ENCODE measurements at places on chromosomes 13 and 19.

DNA sequence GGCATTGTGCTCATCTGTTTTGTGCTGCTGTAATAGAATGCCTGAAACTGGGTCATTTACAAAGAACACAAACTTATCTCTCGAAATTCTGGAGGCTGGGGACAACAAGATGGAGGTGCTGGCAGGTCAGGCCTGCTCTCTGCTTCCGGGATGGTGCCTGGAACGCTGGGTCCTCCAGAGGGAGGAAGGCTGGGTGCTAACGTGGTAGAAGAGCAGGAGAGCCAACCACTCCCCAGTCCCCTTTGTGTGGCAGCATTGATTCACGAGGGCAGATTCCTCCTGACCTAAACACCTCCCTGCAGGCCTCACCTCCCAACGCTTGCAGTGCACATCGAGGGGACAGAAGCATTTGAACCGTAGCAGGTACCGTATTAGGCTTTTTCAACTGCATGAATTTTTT is 34.1 kb upstream of the TFDP1 start:
- DNase-seq = no peak

DNA sequence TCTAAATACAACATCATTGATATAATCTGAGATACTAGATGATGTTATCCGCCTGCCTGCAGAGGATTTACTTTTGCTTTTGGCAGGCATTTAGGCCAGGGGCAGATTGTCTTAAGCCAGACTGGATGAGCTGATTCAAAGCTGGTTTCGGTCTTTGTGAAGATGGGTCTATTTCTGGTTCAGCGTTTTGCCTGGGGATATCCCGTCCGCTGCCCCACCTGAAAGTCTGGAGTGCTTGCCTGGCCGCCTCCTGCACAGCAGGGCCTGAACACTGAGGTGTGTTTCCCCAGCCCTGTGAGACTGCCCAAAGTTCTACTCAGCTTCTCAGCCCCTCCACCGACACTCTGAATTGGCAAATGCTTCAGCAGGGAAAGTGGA is 149.7 kb downstream of the KATNAL1 start:
- no peak for DNase-seq

- peak; percentile 6 for DNase-seq
Observed at GRCh38 chr13:39263033-39263432, 224.8 kb downstream of the NHLRC3 start.

- DNase-seq = no peak
Observed at GRCh38 chr13:53135301-53135700, 106.7 kb downstream of the OLFM4 start.

GRCh38 chr13:66748712-66749111 is 481.4 kb downstream of the PCDH9 start:
- DNase-seq = no peak

- DNase-seq = no peak
Observed at GRCh38 chr13:102693776-102694175, 1.1 kb downstream of the METTL21C start.

DNA sequence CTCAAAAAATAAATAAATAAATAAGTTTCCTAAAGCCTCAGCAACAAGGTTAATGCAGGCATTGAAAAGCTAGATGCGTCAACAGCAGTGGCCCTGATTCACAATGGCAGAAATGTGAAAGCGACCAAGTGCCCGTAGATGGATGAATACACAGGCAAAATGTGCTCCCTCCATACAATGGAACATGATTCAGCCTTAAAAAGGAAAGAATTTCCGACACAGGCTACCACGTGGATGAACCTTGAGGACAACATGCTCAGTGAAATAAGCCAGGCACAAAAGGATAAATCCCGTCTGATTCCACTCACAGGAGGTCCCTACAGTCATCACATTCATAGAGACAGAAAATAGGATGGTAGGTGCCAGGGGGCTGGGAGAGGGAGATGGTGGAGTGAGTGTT is 31.7 kb downstream of the INSR start:
- no peak for DNase-seq

DNA sequence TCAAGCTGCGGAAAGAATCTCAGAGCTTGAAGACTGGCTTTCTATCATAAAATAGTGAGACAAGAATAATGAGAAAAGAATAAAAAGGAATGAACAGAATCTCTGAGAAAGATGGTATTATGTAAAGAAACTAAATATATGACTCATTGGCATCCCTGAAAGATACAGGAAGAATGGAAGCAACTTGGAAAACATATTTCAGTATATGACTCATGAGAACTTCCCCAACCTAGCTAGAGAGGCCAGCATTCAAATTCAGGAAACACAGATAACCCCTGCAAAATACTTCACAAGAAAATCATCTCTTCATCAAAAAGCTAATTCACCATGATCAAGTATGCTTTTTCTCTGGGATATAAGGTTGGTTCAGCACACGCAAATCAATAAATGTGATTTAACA is 2318.0 kb downstream of the PCDH9 start:
- DNase-seq = no peak

DNA sequence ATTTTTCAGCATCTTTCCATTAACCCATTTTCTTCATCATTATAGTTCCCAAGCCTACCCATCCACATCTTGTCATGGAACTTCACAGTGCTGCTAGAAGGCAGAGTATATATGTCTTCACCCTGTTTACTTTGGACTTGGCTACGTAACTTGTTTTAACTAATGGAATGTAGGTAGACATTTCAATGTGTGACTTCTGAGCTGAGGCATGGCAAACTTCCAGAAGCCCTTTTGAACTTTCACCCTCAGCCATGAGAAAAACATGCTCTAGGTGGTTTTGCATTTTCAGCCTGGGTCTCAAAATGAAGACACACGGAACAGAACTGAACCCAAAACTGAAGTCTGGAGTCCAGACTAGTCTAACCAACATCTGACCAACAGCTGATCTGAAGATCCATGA is 3.2 kb downstream of the TEX30 start:
- no peak for DNase-seq

DNA sequence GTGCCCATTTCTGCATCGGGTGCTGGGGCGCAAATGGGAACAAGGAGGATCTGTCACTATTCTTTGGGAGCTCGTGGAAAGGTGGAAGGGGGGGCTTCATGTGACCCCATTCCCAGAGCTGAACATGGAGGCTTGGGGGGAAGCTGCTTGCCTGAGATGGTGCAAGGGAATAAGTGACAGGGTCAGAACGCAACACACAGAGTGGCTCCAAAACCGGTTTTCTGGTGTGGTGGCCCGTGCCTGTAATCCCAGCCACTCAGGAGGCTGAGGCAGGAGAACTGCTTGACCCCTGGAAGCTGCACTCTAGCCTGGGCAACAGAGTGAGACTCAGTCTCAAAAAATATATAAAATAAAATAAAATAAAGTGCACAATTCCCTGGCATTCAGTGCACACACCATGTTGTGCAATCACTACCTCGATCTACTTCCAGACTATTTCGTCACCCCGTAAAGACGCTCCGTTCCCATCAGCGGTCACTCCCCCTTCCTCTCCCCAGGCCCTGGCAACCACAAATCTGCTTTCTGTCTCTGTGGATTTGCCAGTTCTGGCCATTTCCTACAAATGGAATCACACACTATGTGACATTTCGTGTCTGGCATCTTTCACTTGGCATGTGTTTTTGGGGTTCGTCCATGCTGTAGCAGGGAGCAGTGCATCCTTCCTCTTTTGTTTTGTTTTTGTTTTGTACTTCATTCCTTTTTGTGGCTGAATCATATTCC is 18.2 kb upstream of the COMP start:
- no peak for DNase-seq

- DNase-seq = no peak
Observed at GRCh38 chr13:36190771-36191170, 23.6 kb downstream of the SOHLH2 start.

- no peak for DNase-seq
Observed at GRCh38 chr19:42285541-42285941, 16.4 kb upstream of the PRR19 start.

DNA sequence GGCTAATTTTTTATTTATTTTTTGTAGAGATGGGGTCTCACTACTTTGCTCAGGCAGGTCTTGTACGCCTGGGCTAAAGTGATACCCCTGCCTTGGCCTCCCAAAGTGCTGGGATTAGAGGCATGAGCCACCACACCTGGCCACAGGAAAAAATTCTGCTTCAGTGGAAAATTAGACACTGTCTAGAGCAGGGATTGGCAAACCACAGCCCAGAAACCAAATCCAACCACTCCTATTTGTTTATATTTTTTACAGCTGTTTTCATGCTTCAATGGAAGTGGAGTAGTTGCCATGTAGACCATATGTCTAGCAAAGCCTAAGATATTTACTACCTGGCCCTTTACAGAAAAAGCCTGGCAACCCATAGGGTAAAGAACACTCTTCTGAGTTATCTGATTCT is 123.7 kb upstream of the MRI1 start:
- no peak for DNase-seq

DNA sequence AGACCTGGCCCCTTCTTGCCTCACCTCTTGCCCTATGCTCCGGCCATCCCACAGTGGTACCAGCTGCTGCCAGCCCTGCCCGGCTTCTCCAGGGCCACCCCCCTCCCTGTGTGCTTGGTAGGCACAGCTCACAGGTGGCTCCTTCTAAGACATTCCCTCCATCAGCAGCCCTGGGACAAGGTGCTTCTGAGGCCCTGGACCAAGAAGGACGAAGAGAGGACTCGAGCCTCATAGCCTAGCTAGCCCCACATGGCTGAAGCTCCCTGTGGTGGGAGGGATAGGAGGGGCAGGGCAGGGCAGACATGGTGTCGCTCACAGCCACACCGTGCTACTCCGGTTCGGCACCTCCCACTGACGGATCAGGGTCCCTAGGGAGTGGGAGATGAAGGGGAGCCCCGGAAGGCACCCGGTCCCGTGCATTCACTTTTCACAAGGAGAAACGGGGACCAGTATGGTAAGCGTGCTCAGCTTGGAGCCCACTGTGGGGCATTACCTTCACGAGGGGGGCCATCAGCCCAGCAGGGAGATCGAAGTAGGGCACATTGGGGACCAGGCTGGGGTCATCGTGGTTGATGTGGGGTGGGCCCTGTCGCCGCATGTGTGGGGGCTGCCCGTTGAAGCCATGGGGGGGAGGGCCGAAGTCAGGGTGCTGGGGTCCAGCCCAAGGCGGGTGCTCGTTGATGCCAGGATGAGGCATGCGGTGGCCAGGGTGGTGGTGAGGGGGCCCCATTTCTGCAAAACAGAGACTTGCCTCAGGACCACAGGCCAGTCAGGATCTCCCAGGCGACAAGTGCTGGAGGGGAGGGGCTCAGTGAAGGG is 19.5 kb downstream of the CHERP start:
- no peak for DNase-seq

GRCh38 chr13:25939961-25940687 is 111.7 kb downstream of the SHISA2 start:
- no peak for DNase-seq

DNA sequence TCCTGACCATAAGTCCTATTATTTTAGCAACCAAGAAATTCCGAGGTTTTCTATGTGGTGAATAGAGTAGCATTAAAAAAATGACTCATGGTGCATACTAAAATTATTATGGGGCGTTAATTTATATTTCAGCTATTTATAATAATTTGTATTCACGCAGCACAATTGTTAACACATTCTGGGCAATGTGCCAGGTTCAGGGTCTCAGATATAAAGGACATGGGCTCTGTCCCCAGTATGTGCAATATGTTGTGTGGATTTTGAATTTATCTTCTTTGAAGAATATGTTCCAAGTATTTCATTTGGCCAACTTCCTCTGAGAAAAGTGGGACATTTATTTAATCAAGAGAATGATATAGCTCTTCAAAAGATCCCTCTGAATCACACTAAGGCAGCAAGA is 1434.7 kb upstream of the PRR20A start:
- no peak for DNase-seq

GRCh38 chr13:99855526-99856420 is 115.8 kb downstream of the ZIC5 start:
- no peak for DNase-seq

DNA sequence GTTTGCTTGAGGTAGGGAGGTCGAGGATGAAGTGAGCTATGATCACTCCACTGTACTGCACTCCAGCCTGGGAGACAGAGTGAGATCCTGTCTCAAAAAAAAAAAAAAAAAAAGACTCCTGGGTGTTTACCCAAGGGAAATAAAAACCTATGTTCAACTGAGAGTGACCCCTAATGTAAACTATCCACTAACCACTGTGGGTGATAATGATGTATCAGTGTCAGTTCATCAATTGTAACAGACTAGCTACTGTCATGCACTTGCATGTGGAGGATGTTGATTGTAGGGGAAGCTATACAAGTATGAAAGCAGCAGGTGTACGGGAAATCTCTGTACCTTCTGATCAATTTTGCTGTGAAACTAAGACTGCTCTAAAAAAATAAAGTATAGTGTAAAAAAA is 2.6 kb upstream of the CIB3 start:
- no peak for DNase-seq

DNA sequence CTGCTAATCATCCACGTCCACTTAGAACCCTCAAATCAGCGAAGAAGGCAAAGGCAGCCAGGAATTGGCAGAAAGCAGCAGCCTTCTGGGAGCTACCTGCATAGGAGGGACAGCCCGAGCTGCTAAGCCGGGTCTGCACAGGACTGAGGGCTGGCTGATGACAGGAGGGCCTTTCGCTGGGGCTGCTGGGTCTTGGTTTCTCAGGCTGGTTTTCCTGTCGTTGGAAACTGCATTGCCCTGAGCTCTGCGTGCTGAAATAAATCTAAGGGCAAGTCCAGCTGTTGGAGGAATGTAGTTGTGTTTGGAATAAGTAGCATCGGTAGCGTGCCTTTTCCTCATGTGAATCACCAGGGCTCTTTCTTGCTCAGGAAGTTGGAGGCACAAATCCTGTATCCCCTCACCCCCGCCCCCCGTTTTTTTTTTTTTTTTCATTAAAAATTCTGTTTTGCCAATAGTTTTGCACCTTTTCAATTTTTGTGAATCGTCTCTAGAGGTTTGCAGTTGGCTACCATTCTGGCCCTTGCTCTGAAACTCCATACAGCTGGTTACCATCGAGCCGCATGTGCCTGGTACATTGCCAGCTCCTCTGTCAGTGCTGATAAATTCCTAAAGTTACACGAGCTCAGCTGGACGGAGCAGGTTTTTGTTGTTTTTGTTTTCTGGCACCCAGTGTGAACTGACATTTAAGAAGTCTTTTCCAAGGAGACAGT is 193.9 kb upstream of the RNF113B start:
- no peak for DNase-seq

DNA sequence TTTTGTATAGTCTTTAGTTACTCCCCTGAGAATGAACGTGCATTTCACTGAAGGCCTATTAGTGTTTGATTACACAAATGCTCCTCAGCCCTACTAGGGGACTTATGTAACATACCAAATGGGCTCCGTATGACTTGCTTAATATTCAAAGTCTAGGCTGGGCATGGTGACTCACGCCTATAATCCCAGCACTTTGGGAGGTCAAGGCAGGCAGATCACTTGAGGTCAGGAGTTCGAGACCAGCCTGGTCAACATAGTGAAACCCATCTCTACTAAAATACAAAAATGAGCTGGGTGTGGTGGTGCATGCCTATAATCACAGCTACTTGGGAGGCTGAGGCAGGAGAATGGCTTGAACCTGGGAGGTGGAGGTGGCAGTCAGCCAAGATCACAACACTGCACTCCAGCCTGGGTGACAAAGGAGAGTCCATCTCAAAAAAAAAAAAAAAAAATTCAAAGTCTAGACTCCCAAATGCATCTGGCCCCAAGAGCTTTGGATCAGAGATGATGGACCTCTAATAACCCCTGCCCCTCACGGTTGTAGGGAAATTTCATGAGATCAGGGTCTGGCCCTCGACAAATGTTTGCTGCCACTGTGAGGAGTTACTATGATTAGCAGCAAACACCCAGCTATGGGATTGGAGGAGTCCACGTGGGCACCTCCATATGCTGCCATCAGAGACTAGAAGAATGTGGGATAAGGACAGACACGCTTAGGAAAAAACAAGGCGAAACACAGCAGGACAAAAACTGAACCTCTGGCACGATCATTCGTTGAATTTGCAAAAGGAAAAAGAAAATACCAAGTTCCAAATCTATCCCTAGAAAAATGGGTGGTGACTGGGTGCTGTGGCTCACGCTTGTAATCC is 4.6 kb downstream of the FBXO17 start:
- no peak for DNase-seq

All from CD4-positive, alpha-beta T cell treated with Interleukin-17A for 4 hours (primary cell).